Right atrium auricular region (tissue), 2 donors: ENCODE measurements at places on chromosomes 16 and 17. TPM values are rescaled to one million over a fixed set of nuclear protein-coding genes. Genes with fewer than 3 reads are reported as not detected.

Gene MTSS2
- 35.3 TPM for total RNA-seq

Gene KRT14
- total RNA-seq = 20.3 TPM

Gene LPCAT2
- 5.0 TPM for total RNA-seq

Gene CNTD1
- total RNA-seq = 0.16 TPM

Gene EVI2A
- total RNA-seq = 9.0 TPM

Gene TEKT5
- total RNA-seq = not detected

Gene ITGAD
- not detected for total RNA-seq

Gene NHERF1
- total RNA-seq = 20.2 TPM

Gene PHKG2
- total RNA-seq = 16.0 TPM

Gene GNG13
- total RNA-seq = not detected

Gene CNGB1
- not detected for total RNA-seq

Gene RDM1
- total RNA-seq = not detected

Gene ADAP2
- 11.1 TPM for total RNA-seq

Gene IL4R
- 11.9 TPM for total RNA-seq

Gene PRSS8
- total RNA-seq = not detected

GRCh38 chr16:88691924-88692560 lies 5.7 kb upstream of the SNAI3 start:
- no peak for DNase-seq

DNA sequence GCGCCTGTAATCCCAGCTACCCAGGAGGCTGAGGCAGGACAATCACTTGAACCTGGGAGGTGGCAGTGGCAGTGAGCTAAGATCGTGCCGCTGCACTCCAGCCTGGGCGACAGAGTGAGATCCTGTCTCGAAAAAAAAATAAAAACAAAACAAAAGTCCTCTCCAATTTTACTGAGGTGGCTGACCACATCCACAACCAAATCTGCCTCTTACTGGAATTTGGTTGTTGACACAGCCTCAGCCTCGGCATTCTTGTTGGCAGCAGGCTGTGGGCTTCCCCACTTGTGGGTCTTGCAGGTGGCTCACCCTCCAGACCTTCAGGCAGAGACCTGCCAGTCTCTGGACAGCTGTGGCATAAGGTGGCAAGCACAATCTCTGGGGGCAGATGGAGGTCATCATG lies 15.6 kb downstream of the B4GALNT2 start:
- DNase-seq = no peak

DNA sequence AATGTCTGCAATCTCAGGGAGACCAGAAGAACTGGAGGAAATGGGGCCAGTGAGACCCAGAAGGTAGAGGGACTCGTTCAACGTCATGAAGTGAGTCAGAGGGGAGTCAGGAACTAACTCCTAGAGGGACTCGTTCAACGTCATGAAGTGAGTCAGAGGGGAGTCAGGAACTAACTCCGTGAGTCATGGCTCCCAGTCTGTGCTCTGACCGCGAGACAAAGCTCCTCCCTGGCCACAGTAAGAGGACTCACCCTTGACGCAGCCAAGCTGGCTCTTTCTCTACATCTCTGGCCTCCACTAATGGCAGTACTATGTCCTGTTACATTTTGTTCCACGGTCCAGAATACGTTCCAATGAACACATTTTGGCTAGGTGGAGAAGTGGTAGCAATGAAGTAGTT lies 902.5 kb downstream of the KCNJ2 start:
- DNase-seq = no peak

- no peak for DNase-seq
These were observed 89.4 kb downstream of the ITFG1 start for GRCh38 chr16:47371271-47372014.

GRCh38 chr17:57945996-57946797 lies 9.0 kb downstream of the CUEDC1 start:
- DNase-seq = no peak

DNA sequence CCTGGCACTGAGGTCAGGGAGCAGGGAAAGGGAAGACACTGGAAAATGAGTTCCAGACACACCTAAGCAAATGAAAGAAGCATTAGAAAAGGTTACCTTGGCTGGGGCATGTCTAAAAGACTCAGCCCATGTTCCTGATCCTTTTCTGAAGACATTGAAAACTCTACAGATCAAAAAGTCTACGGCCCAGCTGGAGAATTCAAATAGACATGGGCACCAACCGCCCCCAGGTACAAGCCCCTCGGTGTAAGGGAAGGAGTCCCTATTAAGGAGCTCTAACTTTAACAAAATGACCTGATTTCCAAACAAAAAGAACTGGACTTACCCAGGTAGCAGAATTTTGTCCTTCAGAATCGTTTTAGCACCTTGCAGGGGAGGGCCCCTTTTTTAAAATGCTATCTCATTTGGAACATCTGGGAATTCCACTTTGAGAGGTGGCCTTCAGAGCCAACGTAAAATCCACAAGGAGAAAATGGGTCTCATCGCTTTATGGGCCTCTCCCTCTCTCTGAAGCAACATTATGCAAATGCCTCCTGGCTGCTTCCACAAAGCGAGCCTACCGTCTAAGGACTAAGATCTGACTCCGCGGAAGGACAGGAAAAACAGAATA lies 43.6 kb upstream of the RBFOX3 start:
- DNase-seq = peak; percentile 7

- no peak for DNase-seq
These were observed 64.9 kb upstream of the LRRC37A3 start for GRCh38 chr17:64984181-64984580.

GRCh38 chr16:11004351-11004750 lies 60.0 kb downstream of the CLEC16A start:
- DNase-seq = no peak

GRCh38 chr17:18055597-18055996 lies 16.4 kb downstream of the GID4 start:
- no peak for DNase-seq

- no peak for DNase-seq
These were observed 8.9 kb upstream of the MYL4 start for GRCh38 chr17:47200325-47200664.

- DNase-seq = no peak
These were observed 5.0 kb upstream of the SLC38A8 start for GRCh38 chr16:84047626-84048025.

GRCh38 chr17:1965556-1966273 lies 59.4 kb downstream of the RTN4RL1 start:
- no peak for DNase-seq

- DNase-seq = no peak
These were observed 664 bp downstream of the HBQ1 start for GRCh38 chr16:180681-181564.

GRCh38 chr17:28883967-28884702 lies 13.4 kb downstream of the FLOT2 start:
- DNase-seq = no peak

DNA sequence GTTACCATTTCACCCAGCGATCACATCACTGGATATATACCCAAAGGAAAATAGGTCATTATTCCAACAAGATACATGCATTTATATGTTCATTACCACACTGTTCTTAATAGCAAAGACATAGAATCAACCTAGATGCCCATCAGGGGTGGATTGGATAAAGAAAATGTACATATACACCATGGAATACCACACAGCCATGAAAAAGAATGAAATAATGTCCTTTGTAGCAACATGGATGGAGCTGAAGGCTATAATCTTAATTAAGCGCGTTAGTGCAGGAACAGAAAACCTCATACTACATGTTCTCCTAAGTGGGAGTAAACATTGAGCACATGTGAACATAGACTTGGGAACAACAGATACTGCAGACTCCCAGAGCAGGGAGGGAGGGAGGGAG lies 18.6 kb downstream of the CNTROB start:
- DNase-seq = no peak

DNA sequence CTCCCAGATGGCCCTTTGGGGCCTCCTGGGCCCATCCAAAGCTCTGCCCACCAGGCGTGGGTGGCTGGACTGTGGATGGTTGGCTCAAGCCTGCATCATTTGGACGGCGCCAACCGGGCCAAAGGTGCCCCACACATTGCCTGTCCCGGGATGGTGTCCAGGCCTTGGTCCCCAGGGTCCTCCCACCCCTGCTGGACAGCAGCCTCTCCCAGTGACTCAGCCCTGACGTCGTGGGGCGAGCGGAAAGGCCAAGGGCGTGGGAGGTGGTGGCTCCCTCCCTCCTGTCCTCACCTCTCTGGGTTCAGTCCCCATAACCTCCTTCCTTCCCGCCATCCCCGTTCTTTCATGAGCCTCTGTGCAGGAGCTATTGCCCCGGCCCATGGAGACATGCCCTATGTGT lies 42.1 kb upstream of the DLX4 start:
- peak; percentile 82 for DNase-seq

- DNase-seq = no peak
These were observed 40.5 kb downstream of the C16orf82 start for GRCh38 chr16:27107185-27107592.

- DNase-seq = no peak
These were observed 80.0 kb downstream of the ZFHX3 start for GRCh38 chr16:72967941-72968340.

GRCh38 chr16:17212606-17213005 lies 258.2 kb downstream of the XYLT1 start:
- no peak for DNase-seq

- DNase-seq = no peak
These were observed 2.0 kb upstream of the RNF112 start for GRCh38 chr17:19409066-19409465.

- no peak for DNase-seq
These were observed 172.8 kb upstream of the CDH5 start for GRCh38 chr16:66193543-66194229.

DNA sequence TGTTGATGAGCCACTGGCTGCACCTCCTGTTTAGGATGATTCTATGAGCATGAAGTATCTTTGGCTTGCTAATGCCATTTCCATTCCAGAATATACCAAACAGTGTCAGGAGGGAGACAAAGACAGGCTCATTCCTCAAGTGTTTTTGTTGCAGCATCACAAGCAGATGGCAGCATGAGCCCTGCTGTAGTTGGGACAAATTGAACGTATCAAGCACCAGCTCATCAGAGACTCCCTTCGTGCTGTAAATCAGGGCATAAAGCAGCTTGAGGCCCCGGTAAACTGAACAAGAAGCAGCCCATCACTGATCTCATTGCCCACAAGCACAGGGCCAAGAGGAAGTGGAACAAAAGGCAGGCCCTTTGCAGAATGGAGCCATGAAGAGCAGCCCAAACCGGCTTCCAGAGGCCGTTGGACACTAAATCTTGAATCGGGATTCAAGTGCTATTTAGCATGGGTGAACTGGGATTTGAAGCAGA lies 45.9 kb upstream of the HS3ST3A1 start:
- no peak for DNase-seq

- DNase-seq = no peak
These were observed 12.7 kb downstream of the KLHL36 start for GRCh38 chr16:84660973-84661372.

- DNase-seq = no peak
These were observed 93.4 kb downstream of the SSH2 start for GRCh38 chr17:29836643-29837042.

DNA sequence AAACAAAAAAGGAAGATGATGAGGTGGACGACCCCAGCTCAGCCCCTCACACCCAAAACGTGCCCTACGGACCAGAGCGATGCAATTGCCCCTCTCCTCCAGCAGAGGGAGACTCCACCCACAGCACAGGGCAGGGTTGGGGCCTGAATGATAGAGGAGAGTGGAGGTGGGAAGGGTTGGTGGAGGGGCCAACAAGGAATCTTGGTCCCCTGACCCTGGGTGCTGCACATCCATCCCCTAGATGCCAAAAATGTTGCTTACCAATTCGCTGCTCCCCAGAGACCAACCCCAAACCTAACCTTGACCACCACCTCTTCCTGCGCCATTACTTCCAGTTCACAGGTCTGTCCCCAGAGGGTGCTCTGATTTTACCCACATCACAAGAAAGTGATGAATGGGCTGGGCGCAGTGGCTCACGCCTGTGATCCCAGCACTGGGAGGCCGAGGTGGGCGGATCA lies 12.9 kb downstream of the P2RX5 start:
- no peak for DNase-seq

- DNase-seq = no peak
These were observed 67.7 kb downstream of the CYLD start for GRCh38 chr16:50809561-50809960.
